ENCODE measurements at places on chromosomes 7 and 10.

GRCh38 chr7:24283897-24284698 is at the start of gene NPY:
Gene NPY (plus strand): TSS chr7:24284190. CDS start chr7:24285241, 1,051 bp downstream.
- no peak for DNase-seq

- no peak for DNase-seq
Observed at GRCh38 chr10:78964952-78965633, 103.7 kb upstream of the ZMIZ1 start.

DNA sequence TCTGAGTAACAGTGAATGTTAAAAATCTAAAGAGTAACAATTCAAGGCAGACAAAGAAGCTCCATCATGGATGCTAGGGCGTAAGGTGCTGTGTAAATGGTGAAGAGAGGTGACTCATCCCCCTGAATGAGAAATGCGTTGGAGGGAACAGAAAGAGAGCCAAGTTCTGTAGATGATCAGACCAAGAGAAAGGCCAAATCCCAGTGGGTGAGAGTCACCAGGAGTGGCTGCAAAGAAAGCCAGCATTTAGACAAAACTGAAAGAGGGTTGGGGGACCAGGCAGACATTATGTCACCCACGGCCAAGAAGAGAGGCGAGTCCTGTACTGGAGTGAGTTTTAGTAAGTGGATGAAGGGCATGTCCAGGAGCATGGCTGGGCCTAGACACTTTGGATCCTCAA is 153.1 kb downstream of the TRIL start:
- no peak for DNase-seq

- DNase-seq = no peak
Observed at GRCh38 chr10:124745673-124746072, 1.5 kb upstream of the FAM53B start.

DNA sequence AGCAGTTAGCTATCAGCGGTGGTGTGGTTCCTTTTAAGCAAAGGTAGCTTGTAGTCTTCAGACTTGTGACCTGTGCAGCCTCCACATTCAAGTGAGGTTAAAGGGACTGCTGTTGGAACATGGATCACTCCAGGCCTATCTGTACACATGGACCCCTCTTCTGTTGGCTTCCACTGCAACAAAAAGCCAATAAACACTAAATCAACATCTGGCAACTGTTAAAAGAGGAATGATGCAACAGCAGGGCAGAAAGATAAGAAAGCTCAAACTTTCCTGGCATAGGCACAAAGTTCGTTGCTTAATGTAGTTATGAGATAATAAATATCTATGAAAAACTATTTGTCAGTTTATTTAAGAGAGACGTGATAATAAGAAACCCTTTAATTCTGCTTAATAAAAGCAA is 4.0 kb upstream of the MINPP1 start:
- no peak for DNase-seq

DNA sequence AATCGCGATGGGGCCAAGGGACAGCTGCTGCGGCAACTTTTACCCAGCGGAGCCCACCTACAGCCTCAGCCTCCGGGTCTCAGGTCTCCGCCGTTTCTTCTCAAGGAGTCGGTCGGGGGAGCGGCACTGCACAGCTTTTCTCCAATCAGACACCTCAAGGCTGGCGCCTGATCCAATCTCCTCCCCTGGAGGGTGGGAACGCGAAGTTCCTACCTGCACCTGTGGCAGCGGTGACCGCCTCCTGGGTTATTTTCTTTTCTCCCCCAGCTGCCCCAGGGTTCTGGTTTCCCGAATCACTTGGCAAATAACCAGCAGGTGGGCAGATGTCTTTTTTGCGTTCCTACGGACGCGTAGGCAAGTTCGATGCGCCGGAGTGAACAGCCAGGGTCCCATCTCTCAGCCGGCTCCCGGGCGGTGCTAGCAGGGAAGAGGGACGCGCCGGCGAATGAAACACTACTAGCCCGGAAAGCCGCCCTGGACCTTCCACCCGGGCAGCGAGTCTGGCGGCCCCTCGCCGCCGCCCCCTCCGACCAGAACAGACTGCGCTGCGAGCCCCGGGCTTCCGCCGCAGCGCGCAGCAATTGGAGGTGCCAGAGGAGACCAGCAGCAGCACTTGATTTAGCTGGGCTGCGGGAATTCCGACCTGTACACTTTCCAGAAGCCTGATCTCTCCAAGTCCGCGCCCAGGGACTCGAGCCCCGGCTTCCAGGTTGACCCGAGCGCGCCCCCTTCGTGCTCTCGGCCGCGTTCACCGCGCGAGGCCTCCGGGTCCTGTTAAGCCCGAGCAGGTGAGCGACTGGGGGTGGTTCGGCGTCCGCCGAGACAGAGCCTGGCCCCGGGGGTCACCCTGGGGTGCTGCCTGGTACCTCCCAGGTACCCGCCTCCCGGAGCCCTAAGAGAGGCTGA is at the start of gene PRR15:
Gene PRR15 (plus strand): TSS at position 246 of the 906 bp plus-strand sequence. CDS start 2,495 bp downstream, outside the sequence.
- DNase-seq = no peak

GRCh38 chr7:41029072-41029499 is 673.8 kb downstream of the INHBA start:
- DNase-seq = no peak

- no peak for DNase-seq
Observed at GRCh38 chr7:131843898-131844331, 287.5 kb upstream of the PODXL start.

DNA sequence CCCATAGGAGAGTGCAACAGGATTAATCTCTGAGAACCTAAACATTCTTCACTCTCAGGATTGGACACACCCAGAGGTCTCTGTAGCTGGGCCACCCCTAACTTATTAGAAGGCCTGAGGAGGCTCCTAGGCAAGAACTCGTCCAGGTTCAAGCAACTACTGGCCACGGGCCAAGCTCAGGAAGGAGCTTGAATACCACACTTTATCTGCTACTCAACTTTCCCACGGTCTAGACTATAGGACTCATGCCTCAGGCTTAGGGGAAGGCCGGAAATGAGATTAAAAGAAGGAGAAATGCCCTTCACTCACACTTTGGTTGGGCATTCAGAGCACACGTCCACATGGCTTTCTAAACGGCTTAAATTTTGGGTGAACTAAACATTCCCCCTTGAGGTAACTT is 142.8 kb upstream of the PHYHIPL start:
- no peak for DNase-seq

DNA sequence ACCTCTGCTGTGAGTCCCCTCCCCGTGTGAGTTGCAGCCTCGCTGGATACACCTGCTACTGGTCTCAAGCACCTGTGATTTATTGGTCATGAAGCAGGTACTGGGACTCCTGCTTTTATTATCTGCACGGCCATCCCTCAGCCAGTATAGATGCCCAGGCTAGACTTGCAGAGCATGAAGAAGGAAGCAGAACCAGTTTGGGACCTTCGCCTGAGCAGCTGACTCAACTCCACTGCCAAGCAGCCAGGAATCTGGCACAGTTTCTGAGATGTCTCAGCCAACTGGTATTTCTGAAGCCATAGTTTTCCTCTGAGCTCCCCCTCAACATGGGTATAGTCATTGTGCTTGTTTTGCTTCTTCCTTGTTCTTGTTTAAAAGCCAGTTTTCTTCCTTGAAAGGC is 28.0 kb upstream of the SLC39A12 start:
- no peak for DNase-seq

DNA sequence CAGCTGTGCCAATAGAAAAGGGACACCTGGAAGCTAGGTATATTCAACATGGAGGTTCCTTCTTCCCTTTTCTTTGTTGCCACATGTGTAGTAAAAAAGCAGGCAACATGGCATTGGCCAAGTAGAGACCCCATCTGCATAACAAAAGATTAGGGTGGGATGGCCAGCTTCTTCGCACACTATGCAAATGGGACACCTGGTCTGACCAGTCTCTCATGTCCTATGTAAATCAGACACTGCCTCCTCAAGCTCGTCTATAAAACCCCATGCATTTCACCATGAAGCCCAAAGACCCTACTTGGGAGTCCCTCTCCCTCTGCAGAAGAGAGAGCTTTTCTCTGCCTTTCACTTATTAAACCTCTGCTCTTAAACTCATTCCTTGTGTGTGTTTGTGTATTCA is 53.9 kb downstream of the MYL10 start:
- DNase-seq = no peak

DNA sequence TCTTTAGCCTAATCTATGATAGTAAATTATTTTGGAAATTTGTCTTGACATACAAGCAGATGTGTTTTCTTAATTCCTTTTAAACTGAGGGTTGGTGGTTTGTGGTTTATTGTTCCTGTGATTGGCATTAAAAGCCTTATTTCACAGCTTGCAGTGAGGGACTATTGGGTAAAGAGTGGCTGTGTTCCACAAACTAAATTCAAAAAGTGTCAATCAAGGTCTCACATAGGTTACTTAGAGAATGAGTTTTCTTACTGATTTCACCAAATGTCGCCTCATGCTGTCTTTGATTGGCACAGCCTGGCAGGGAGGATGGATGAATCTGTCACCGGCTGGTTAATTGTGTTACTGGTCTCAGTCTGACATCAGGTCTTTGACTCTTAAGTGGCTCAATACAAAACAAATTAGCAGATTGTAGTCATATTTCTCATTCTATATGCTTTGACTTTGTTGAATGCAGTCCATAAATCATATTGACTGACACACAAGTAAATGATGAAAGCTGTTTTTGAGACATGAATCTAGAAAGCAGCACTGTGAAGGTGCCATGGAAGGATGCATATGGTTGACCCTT is 66.8 kb upstream of the CYP26C1 start:
- DNase-seq = no peak

DNA sequence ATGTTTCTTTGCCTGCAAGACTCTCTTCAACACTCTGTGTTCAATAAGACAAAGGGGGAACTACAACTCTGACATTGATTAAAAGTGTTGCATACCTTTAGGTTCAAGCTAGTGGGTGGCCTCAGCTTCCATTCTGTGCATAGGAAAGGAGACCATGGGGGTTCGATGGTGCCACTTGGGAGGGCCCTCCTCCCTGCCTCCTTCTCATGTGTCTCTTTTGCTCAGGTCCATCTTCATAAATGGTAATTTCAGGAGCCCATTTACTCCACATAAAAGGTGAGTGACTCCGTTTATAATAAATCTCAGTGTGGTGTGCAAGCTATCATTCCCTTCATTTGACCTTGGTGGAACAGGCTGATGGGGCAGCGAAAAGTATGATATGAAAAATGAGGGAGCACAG is 285.1 kb downstream of the LRMDA start:
- DNase-seq = no peak

- DNase-seq = no peak
Observed at GRCh38 chr10:11336722-11337162, 274.7 kb downstream of the USP6NL start.

- DNase-seq = no peak
Observed at GRCh38 chr7:17580141-17580540, 281.7 kb downstream of the AHR start.

- no peak for DNase-seq
Observed at GRCh38 chr10:75234683-75235374, 928 bp downstream of the COMTD1 start.

- DNase-seq = no peak
Observed at GRCh38 chr7:87204933-87205332, 14.6 kb downstream of the TMEM243 start.

DNA sequence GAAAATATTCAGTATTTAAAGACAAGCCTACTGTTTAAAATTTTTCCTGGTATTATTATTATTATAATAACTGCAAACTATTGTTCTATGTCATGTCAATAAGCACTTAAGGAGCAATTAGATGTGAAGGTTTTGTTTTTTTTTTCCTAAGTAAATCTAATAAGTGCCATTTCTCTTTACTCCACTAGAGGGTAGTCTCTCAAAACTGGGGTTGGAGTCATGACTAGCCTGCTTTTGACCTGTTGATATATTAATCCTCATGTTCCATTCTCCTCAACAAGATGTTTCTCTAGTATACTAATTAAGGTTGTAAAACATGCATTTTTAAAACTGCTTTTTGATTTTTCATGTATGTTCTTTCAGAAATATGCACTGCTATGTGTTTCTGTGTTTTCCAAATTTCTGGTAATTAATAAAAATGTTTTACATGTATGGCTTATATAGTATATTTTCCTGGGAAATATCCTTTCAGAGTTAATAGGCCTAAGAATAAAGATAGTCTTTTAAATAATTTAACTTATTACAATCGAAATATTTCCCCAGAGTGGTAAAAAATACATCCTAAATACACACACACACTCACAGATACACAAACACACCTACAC is 1.0 kb upstream of the LRRN3 start:
- DNase-seq = no peak

GRCh38 chr7:85815526-85815925 is 628.7 kb upstream of the SEMA3D start:
- no peak for DNase-seq

DNA sequence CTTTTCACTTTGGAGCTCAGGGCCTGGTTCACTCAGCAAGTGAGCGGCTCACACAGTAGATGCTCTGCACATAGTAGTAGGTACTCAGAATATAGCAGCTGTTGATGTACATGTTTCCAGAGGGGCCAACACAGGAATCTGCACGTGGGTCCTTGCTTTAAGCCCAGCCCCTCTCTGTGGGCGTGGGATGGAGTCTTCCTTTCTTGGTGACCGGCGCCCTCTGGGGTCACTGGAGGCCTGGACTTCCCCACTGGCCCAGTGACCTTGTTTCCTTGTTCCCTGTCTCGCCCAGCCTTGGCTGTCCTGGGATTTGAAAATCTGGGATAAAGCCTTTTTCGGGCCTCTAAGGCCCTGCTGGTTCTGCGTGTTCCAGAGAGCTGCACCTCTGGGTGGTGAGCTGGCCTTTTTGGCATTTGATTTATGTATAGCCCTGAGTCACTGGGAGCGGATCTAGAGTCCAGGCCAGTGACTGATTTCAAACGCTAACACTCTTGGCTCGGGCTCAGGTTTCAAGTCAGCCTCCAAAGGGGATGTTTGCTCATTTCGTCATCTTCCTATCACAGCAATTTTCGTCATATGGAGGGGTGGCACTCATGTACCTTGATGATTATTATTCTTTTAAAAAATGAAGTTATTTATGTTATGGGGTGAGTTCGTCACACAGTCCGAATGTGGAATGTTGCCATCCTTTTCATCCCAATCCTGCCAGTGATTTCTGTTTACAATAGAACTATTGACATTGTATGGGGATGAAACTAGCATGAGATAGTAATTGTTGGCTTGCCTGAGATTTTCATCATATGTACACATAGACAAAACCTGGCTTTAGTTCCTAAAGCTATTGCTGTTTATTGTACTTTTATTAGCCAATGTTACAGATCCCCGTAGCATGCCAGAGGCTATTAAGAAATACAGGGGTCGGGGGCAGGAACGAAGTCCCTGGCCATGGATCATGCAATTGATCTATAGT is 65.5 kb downstream of the CUX1 start:
- no peak for DNase-seq

GRCh38 chr7:107206136-107206535 is 37.3 kb downstream of the HBP1 start:
- no peak for DNase-seq

GRCh38 chr7:43735802-43736603 is 6.7 kb upstream of the COA1 start:
- DNase-seq = no peak

- no peak for DNase-seq
Observed at GRCh38 chr7:38195804-38196595, 18.0 kb downstream of the STARD3NL start.

- no peak for DNase-seq
Observed at GRCh38 chr10:21166557-21167287, 269.6 kb upstream of the NEBL start.

GRCh38 chr7:139692723-139693122 is 85.1 kb downstream of the HIPK2 start:
- DNase-seq = no peak
